ENCODE measurements at places on chromosomes 7 and 10.

GRCh38 chr7:27185854-27186667 lies 1.0 kb upstream of the HOXA11 start:
- DNase-seq: no peak

- no peak for DNase-seq
Observed at GRCh38 chr10:51638737-51639136, 60.7 kb downstream of the CSTF2T start.

GRCh38 chr7:24378871-24379616 lies 95.1 kb downstream of the NPY start:
- no peak for DNase-seq

GRCh38 chr10:75703191-75703854 lies 271.9 kb downstream of the LRMDA start:
- DNase-seq: no peak

- DNase-seq: no peak
Observed at GRCh38 chr7:47394751-47395252, 187.1 kb downstream of the TNS3 start.
